ENCODE measurements at places on chromosomes 13 and 19.
A peak's percentile ranks its signal among the peaks of the same experiment; 100 is the strongest.

DNA sequence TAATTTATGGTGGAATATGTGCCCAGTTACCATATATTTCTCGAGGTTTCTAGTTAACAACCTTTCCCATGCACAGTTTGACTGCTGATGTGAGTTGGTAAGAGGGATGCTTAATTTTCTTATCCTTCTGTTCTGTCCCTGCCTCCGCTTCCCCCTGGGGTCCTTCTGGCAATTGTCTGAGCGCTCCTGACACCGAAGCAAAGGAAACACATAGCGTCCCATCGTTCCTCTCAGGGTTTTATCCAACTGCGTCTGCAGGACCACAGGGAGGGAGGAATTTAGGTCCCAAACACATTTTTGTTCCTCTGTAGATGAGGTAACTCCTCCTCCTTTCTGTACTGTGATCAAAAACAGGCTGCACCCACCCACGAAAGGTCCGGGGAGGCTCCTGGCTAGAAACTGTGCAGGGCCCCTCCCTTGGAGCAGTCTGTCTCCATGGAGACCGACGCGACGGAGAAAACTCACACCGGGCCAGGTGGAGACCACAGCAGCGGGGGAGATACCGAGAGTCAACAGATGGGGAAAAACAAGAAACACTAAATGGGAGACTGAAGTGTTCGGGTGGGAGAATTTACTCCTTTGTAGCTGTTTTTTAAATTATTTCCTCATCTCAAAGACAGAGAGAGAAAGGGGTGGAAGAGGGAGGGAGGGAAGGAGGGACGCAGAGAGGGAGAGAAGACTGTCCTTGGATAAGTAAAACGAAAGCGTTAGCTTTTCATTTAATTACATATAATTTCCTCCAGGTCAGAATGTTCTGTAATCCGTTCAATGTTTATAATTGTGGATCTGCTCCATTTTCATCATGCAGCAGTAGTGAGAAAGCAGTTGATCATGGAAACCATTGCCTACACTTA is 191.8 kb upstream of the NBEA start:
- DNase-seq = peak; percentile 34

DNA sequence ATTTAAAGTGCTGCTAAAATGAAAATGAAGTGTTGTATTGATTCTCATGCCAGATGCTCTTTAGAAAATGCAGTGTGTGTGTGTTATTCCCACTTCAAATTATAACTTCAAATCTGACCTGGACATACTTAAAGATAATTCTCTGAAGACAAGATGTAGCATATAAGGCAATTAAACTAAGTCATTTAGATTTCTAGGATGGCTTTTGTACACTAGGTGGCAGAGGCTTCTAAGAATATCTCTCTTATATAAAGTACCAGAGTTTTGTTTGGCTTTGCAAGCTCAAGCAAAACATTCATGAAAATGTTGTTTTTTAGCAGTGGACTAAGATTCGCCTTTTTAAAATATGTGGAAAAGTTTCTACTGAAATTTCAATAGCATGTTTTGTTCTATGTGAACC is 407.2 kb downstream of the GPC5 start:
- no peak for DNase-seq

- peak; percentile 72 for DNase-seq
Measured at GRCh38 chr13:24381541-24382265, 72.3 kb downstream of the C1QTNF9 start.

- no peak for DNase-seq
Measured at GRCh38 chr19:53579518-53579917, 41.6 kb downstream of the ZNF331 start.

DNA sequence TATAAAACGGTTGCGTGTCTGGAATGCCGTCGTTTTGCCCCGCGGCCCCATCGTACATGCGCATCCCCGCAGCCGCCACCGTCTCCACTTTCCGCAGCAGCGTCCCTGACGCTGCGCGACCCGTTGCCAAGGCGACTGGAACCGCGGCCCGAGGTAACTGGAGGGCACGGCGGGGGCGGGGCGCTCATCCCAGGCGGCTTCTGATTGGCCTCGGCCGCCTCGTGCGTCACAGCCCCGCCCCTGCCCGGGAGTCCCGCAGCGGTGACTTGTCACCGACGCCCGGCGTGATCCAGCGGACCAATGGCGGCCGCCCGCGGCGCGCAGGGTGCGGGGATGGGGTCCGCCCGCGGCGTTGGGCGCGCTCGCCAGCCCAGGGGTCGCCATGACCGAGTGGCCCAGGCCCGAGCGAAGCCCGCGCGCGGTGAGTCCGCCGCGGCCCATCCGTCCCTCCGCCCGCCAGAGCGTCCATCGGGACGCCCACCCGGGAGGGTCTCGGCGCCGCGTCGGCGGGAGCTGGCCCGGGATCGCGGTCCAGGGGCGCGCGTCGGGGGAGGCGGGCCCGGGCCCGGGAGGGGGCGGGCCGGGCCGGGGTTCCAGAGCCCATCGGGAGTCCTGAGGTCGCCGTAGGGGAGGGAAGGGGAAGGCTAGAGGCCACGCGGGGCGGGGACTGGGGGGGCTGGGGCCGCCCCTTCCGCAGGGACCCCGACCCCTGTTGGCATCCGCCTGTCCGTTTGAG is at the start of gene ZSCAN1:
Gene ZSCAN1, plus strand, starts transcription at position 285 of the 736 bp plus-strand sequence. CDS start 3,812 bp downstream, outside the sequence.
- DNase-seq = peak; percentile 91

DNA sequence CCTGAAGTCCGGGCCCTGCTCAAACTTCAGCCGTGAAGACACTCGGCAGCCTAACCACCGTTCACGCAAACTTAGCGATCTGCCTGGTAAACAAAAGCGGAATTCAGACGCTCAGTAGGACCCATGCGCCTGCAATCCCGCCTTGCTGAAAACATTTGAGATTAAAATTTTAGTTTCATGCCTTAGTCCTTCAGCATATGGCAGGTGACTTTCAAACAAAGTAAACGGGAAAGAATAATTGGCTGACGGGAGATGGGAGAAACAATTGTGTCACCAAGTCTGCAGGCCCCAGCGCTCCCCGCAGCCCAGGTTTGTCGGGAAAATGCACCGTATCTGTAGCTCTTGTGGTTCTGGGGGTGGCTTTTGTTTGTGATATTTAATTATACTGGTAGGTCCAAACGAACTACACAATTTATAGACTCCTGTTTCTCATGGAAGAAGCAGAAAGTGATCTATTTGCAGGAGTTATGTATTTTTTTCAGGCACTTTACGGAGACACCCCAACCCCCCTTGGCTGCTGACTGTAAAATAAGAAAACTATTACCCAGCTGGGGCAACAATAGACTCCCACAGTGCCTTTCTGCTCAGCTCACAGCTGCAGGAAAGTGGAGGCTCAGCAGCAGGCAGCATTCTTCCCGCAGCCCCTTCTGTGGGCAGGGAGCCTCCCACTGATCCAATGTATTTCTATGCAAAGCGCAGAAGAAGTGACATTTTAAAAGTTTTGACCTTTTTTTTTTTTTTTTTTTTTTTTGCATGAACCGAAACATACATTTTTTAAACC is 94.8 kb downstream of the SOX1 start:
- DNase-seq = no peak

DNA sequence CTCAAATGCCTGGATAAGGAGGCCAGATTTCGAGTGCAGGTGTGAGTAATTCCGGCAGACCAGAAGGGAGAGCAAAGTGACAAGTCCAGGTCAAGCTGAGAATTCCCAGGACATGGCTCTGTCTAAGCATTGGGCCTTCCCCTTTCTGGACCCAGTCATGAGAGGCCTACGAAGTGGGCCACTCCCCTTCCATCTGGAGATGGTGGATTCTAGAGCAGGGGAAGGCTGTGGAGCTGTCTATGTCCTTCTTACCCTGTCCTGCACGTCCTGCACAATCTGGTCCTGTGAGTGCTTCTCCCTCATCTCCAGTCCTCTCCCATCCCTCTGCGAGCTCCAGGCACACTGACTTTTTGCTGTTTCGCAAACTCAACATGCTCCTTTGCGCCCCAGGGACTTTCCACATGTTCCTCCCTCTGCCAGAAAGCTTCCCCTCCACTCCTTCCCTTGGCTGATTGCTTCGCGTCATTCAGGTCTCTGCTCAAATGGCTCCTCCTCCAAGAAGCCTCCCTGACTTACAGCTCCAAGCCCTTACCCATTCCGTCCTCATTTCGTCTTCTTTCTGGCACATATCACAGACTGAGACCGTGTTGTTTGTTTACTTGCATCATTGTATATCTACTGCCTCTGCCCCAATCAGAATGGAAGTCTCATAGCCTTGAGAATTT is 193.2 kb downstream of the URI1 start:
- no peak for DNase-seq

GRCh38 chr19:33499248-33499647 is 22.3 kb downstream of the PEPD start:
- DNase-seq = no peak

GRCh38 chr13:22012686-22013085 is 341.8 kb downstream of the FGF9 start:
- no peak for DNase-seq

- no peak for DNase-seq
Measured at GRCh38 chr19:5645409-5645808, 22.5 kb downstream of the SAFB start.

DNA sequence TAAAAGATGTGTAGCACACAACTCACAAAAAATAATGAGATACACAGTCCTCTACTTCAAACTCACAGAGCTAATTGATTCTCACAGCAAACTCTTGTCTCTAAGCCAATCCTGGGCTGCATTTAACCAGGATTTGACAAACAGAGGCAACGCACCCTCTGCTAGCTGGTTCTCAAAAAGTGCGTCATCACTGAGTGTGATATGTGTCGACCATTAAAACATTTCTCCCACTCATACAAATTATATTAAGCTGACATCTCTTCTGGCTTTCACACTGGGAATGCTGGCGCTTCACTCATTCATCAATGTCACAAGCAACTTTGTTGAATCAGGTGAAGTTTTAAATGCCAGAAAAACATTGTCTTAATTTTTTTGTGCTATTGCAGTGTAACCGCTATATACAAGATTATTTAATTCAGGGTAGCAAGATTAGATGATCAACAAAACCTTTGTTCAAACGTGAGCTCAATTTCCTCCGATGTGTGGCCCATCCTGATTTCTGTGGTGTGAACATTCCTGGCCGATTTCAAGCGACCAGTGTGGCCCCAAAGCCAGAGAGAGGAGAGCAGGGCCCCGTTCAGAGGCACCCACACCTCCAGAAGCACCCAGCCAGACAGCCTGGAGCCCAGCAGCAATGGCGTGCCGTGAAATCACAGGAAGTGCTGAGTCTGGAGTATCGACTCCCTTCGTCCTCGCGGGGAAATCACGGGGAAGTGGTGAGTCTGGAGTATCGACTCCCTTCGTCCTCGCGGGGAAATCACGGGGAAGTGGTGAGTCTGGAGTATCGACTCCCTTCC is 49.4 kb downstream of the RASA3 start:
- no peak for DNase-seq

DNA sequence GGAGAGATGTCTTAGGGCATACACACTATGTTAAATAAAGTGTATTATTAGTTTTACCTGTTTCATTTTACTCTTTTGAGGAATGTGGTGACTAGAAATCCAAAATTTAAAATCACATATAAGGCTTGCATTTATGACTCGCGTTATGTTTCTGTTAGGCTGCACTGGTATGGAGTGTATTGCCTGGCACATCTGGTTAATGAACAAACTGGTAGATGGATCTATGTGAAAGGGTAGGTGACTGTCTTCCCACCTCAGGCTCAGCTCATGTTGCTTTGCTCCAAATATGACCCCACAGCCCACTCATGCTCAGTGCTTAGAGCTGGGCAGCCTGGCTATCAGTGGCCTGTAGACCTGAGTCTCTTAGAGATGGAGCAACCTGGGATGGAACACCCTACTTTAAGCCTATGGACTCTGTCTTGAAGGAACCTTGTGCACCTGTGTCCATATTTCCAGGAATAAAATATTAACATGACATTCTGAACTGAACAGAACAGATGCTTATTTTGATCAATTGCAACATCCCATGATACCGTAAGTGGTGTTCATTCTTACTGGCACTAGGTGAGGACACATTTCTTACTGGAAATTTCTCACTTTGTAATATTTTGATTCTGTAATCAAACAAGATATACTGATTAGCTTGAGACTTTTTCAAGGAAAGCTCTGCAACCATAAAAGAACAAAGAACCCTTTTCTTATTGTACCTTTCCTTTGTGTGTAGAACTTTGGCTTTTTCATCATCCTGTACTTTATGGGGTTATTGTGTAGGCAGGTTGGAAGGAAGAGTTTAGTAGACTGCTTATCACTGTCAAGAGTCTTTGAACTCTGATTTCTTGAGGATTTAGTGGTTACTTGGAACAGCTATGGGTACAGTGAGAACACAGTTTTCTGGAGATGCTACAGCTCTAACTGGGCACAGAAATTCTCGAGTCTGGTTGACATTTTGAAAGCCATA is 9.6 kb upstream of the OLFM4 start:
- no peak for DNase-seq

- no peak for DNase-seq
Measured at GRCh38 chr13:73741111-73741510, 393.1 kb downstream of the KLF12 start.

DNA sequence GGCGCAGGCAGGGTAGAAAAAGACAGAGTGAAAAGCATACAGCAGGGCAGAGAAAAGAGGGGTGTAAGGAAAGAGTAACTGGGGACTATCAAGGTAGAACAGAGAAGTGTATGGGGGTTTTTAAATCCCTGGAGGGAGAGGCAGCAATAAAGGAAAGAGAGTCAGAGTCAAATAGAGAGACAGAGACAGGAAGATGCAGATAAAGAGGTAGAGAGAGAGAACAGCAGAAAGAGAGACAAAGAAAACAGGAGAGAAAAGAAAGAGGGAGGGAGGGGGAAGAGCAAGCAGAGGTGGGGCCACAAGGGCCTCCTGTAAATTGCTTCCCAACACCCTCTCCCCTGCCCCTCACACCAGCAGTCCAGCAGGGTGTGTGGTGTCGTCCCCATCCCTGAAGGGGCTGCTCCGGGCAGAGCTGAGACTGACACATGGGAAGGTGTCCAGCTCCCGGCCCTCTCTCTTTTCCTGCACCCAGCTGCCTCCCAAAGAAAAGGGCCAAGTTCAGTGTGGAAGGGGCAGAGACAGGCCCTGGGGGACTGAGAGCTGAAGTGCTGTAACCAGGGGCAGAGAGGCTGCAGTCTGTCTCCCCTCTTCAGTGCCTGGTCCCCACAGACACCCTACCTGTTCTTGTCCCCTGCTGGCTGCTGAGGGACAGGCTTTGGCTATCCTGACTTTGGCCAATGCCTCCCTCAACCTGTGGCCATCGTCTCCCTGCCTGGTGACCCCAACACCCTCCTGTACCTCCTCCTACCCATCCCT is 17.4 kb upstream of the POU2F2 start:
- DNase-seq = no peak

- no peak for DNase-seq
Measured at GRCh38 chr19:8519388-8519787, 5.4 kb upstream of the ZNF414 start.

- DNase-seq = no peak
Measured at GRCh38 chr19:34976611-34977010, 12.6 kb upstream of the ZNF792 start.
